ENCODE measurements at places on chromosomes 6 and 20.

DNA sequence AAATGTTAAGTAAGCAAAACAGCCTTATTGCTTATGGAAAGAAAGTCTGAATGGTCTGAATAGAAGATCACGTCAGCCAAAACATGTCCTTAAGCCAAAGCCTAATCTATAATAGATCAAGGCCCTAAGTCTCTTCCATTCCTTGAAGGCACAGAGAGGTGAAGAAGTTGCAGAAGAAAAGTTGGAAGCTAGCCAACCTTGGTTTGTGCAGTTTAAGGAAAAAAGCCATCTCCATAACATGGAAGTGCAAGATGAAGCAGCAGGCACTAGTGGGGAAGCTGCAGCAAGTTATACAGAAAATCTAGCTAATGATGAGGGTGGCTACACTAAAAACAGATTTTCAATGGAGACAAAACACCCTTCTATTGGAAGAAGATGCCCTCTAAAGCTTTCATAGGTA, 29.1 kb downstream of the LRRN4 start:
- no peak for DNase-seq

- DNase-seq, result no peak
These were observed 350.0 kb upstream of the EYS start for GRCh38 chr6:66057034-66057433.

DNA sequence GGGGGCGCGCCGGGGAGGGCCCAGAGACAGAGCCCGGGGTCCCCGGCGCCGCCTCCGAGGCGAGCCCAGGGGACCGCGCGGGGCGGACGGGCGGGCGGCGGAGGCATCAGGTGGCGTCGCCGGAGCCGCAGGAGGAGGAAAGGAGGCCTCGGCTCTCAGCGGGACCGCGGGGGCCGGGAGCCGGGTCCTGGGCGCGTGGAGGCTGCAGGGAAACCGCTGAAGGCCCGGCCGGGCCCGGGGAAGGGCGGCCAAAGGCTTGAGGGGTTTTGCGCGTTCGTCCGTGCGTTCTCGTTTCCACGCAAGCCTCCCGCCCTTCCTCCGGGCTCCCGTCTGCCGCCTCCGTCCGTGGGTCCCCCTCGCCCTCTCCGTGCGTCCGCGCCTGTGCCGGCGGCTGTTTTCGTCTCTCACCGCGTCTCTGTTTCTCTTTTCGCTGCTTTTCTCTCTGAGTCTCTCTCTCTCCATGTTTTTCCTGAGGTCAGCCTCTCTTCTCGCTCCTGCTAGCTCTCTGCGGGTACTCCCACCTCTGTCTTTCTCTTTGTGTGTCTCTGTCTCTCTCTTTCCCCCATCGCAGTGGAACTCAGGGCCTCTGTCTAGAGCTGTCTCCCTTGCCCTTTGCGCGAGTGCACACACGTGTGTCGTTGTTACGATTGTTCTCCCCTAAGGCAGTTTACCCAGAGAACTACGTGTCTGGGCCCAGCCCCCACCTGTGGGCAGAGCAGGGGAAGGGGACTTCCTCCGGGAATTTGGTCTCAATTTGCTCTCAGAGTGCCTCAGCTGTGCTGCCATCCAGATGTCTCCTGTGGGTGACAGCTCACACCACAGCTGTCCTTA, 2.1 kb downstream of the IRF4 start:
- no peak for DNase-seq

GRCh38 chr6:5905431-5906339, 101.0 kb downstream of the NRN1 start:
- no peak for DNase-seq

DNA sequence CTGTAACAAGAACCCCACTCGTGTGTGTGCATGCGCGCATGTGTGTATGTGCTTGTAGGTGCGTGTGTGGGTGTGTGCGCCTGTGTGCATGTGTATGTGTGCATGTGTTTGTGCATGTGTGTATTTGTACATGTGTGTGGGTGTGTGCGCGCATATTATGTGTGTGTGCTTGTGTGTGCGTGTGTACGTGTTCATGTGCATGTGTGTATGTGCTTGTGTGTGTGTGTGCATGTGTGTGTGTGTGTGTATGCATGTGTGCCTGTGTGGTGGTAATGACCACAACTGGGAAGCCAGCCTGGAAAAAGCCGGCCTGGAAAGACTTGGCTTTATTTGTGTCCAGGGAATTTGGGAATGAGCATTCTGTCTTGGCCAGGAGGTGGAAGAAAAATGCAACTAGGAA, 157.5 kb downstream of the PAX1 start:
- DNase-seq, result no peak

GRCh38 chr6:88167352-88167937, 1.3 kb upstream of the CNR1 start:
- no peak for DNase-seq

GRCh38 chr6:43089874-43090558, 13.9 kb downstream of the PTK7 start:
- no peak for DNase-seq

DNA sequence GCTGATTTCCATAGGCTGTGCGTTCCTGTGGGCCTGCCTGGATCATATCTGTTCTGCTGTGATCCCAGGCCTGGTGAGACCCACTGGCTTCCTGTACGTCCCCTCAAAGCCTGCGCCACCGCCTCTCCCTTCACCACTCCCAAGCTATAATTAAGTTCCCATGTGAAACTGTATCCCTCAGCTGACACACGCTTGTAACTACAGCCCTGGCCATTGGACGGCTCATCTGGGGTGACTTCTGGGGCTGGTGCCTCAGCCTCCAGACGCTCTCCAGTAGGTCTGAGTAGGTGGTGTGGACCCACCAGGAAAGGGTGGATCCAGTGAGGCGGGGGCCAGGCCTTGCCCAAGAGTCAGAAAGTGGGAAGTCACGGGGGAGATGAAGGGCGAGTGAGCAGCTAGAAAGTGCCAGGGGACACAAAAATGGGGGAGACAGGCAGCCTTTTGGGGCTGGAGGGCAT, 21.0 kb downstream of the PPARD start:
- DNase-seq, result no peak

GRCh38 chr20:8964959-8965562, 103.8 kb upstream of the PLCB4 start:
- DNase-seq, result no peak

- DNase-seq, result no peak
These were observed 35.9 kb downstream of the ID4 start for GRCh38 chr6:19873031-19873430.

GRCh38 chr6:136506124-136506799, 44.0 kb downstream of the MAP7 start:
- no peak for DNase-seq

- no peak for DNase-seq
These were observed 40.9 kb downstream of the LGSN start for GRCh38 chr6:63278916-63279315.

DNA sequence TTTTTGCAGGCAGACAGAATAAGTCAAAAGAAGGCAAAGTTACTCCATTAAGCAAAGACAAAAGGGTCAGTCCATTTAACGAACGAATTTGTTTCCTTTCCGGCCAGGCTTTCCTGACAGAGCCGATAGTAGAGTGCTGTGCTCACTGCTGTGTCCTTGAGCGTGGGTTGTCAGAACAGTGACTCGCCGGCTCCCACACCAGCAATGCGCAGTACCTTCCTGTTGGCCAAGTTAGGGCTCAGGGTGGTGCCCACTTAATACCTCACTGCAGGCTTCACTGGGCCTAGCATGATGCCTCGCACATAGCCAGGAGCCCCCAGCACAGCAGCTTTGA, 294.7 kb downstream of the FOXC1 start:
- no peak for DNase-seq

GRCh38 chr6:30741789-30742315, 635 bp downstream of the FLOT1 start:
- DNase-seq, result no peak

- no peak for DNase-seq
These were observed 95.9 kb downstream of the CDKAL1 start for GRCh38 chr6:20630136-20630535.

- no peak for DNase-seq
These were observed 205.3 kb upstream of the ASCC3 start for GRCh38 chr6:101086473-101086872.

GRCh38 chr6:162408826-162409535, 318.6 kb downstream of the PRKN start:
- no peak for DNase-seq

DNA sequence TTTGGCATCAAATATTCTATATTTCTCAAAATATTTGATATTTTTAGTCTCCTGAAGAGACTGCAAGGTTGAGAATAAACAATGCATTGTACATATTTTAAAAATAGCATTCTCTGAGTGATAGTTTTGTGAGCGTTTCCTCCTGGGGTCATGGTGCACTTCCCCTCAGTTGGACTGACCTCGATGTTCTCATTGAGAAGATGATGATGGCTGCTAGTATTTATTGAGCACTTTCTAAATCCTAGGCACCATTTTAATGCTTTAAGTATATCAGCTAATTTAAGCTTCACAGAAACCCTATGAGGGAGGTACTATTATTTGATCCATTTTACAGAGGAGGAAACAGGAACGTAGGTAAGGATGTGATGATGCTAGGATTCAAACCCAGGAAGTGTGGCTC, 18.2 kb downstream of the DSE start:
- no peak for DNase-seq

DNA sequence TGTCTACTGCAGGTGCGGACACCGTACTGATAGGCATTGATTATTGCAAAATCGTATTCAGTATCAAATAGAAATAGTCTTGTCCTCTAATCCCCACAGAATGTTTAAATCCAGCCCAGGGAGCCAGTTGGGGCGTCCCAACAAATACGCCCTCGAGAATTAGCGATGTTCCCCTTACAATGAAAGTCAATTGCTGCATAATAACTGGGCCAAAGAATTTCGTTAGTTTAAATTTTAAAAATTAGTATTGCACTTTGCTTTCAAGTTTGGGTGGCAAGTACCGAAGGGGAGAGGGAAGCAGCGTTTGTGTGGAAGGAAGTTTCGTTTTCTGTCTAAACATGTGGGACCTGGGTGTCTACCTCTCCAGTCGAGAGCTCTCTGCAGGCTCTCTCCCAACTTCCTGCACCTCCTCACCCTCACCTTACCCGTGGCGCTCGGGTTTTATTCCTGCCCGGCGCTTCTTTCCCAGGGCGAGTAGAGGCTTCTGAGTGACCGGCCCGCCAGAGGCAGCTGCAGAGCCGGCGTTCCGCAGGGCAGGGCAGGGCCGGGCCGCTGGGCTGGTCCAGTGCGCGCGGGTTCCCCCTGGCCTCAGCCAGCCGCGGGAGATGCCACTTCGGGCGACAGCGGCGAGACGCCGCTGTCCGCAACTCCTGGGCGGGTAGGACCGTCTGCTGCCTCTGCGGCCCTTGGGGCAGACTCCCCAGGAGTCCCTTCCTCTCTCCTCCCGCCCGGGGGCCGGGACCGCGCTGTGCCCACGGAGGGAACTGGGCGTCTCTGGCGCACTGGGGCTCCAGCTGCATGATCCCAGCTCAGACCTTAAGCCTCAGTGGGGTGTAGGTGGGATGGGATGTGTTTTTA, 862 bp upstream of the TFAP2C start:
- peak; percentile 47 for DNase-seq

DNA sequence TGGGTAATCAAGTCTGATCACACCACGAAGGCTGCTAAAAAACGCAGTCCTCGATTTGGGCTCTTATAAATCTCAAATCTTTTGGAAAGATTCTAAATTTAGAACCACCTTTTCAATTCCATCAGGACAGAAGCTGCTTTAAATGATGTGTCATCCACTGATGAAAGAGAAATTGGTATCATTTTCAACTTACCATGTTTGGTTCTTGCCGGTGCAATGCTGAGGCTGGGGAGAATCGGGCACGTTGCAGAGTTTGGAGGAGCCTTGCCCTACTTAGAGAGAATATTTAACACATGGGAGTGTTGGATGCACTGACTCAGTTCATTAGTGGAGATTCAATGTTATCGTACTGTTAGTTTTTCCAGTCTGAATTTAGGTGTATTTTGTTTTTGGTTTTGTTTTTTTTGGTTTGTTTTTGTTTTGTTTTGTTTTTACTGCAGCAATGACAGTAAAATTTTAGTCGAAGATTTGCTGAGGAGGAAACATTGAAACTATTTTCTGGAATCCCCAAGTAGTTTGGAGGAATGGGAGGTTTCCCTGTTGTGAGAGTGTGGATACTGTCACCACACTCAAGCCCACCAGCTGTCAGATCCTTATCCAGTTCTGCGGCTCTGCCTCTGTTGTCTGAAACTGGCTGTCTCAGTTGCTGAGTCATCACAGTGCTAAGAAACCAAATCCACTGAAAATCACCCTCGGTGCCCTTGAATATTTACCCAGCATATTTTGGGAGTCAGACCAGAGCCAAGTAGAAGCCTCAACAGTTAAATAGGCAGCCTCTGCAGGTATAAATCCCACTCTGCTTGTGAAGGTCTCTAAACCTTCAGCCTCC, 497.0 kb downstream of the BTBD3 start:
- DNase-seq, result no peak

GRCh38 chr6:41371461-41371991, 36.1 kb downstream of the NCR2 start:
- no peak for DNase-seq

DNA sequence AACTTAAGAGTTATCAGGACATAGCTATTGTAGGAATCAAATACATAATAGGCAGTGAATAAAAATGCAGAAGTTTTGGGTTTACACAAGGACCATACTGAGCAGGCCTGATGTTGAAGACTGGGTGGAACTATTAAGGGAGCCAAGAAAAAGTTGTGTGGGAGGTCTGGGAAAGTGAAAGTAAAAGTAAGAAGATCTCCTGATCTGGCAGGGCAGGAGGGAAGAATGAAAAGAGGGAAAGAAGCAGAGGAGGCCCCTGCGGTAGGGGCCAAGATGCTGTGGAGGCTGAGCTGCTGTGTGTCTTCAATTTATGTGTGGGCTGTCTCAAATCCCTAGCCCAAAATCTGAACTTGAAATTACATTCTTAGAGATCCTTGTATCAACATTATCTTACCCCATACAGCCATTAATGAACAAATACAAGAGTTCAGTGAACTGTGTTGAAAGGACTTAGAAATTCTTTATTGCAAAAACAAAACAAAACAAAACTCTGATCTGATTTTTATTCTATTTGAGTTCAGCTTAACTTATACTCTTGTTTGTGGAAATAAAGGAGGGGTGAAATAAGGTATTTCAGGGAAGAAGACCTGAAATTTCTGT, 1183.8 kb downstream of the HACE1 start:
- no peak for DNase-seq

- peak; percentile 29 for DNase-seq
These were observed 609 bp downstream of the OGFRL1 start for GRCh38 chr6:71289039-71289801.

GRCh38 chr20:36850759-36851158, 25.2 kb upstream of the TLDC2 start:
- no peak for DNase-seq
